ENCODE measurements at places on chromosomes 2 and 18.

GRCh38 chr2:26670171-26670570 lies 22.4 kb upstream of the KCNK3 start:
- 0 out of 2 replicates have a peak, but pooled peaks cover 4% of the 10 kb centered on the region for H3K4me1 ChIP-seq
- no peaks in the 10 kb centered on the region for H3K27me3 ChIP-seq
- no peak overlapping the region for H3K27ac ChIP-seq
- peaks cover 2% of the 10 kb centered on the region for H3K36me3 ChIP-seq
- no peak overlapping the region for H3K4me3 ChIP-seq

GRCh38 chr2:111162718-111163331 lies 42.1 kb downstream of the BCL2L11 start:
- no peaks in the 10 kb centered on the region for H3K27me3 ChIP-seq
- no peak for DNase-seq
- H3K4me1 ChIP-seq: peaks cover 41% of the 10 kb centered on the region
- no peak overlapping the region for H3K4me3 ChIP-seq
- peak overlapping the region; percentile 43 for H3K27ac ChIP-seq

GRCh38 chr18:14975431-14975830 lies 227.5 kb downstream of the ANKRD30B start:
- peaks cover 81% of the 10 kb centered on the region for H3K36me3 ChIP-seq
- no peak overlapping the region for H3K4me3 ChIP-seq
- no peak overlapping the region for H3K27ac ChIP-seq
- H3K4me1 ChIP-seq: no peaks in the 10 kb centered on the region

GRCh38 chr18:2905854-2906703 lies 59.3 kb downstream of the EMILIN2 start:
- H3K4me1 ChIP-seq: peaks cover 8% of the 10 kb centered on the region
- peaks cover 7% of the 10 kb centered on the region for H3K27me3 ChIP-seq
- H3K36me3 ChIP-seq: peaks cover 26% of the 10 kb centered on the region
- H3K4me3 ChIP-seq: peak overlapping the region; percentile 73
- no peak overlapping the region for H3K27ac ChIP-seq
- DNase-seq: peak; percentile 52

GRCh38 chr2:217980036-217980435 lies 22.8 kb downstream of the TNS1 start:
- peaks cover 9% of the 10 kb centered on the region for H3K27me3 ChIP-seq
- peaks cover 12% of the 10 kb centered on the region for H3K4me1 ChIP-seq
- DNase-seq: no peak
- no peak overlapping the region for H3K4me3 ChIP-seq
- peaks cover 5% of the 10 kb centered on the region for H3K36me3 ChIP-seq

- no peaks in the 10 kb centered on the region for H3K27me3 ChIP-seq
- H3K36me3 ChIP-seq: peaks cover 7% of the 10 kb centered on the region
- DNase-seq: no peak
- H3K4me3 ChIP-seq: no peak overlapping the region
- no peaks in the 10 kb centered on the region for H3K4me1 ChIP-seq
Observed at GRCh38 chr2:166805753-166806152, 82.5 kb upstream of the XIRP2 start.

- no peak overlapping the region for H3K4me3 ChIP-seq
- no peaks in the 10 kb centered on the region for H3K36me3 ChIP-seq
- no peaks in the 10 kb centered on the region for H3K27me3 ChIP-seq
Observed at GRCh38 chr2:160931531-160931930, 228.7 kb upstream of the TANK start.

GRCh38 chr18:46345181-46345465 lies 240.9 kb downstream of the HAUS1 start:
- no peaks in the 10 kb centered on the region for H3K27me3 ChIP-seq
- no peak overlapping the region for H3K27ac ChIP-seq
- H3K36me3 ChIP-seq: no peaks in the 10 kb centered on the region
- no peak for DNase-seq
- H3K4me3 ChIP-seq: no peak overlapping the region
- H3K4me1 ChIP-seq: peaks cover 38% of the 10 kb centered on the region

GRCh38 chr2:88671786-88672427 lies 19.6 kb upstream of the RPIA start:
- DNase-seq: no peak
- H3K4me1 ChIP-seq: no peaks in the 10 kb centered on the region
- peak overlapping the region; percentile 71 for H3K27ac ChIP-seq
- no peaks in the 10 kb centered on the region for H3K36me3 ChIP-seq

GRCh38 chr2:237182422-237183123 lies 96.9 kb downstream of the COPS8 start:
- no peak for DNase-seq
- H3K36me3 ChIP-seq: no peaks in the 10 kb centered on the region
- no peak overlapping the region for H3K27ac ChIP-seq
- H3K4me1 ChIP-seq: 0 out of 2 replicates have a peak, but pooled peaks cover 4% of the 10 kb centered on the region
- H3K4me3 ChIP-seq: no peak overlapping the region

- peaks cover 3% of the 10 kb centered on the region for H3K4me1 ChIP-seq
- H3K36me3 ChIP-seq: peaks cover 4% of the 10 kb centered on the region
- H3K27me3 ChIP-seq: no peaks in the 10 kb centered on the region
- H3K27ac ChIP-seq: no peak overlapping the region
Observed at GRCh38 chr2:209368914-209369313, 54.9 kb upstream of the MAP2 start.

DNA sequence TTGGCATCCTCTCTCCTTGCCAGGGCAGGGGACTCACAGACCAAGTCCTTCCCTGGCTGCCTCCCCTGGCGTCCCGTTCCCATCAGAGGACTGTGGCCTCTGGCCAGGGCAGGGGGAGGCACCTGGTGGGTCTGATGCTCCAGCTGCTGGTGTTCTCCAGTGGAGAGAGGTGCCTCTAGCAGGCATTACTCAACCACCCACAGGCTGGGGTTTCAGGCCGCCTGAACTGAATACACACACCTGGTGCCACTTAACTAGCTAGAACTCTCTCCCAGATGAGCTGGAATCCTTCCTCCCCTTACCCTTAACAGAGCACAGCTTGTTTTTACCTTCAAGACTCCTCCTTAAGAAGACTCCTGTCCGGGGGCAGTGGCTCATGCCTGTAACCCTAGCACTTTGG lies 37.7 kb upstream of the CNGA3 start:
- no peak overlapping the region for H3K27ac ChIP-seq
- peaks cover 11% of the 10 kb centered on the region for H3K4me1 ChIP-seq
- no peak overlapping the region for H3K4me3 ChIP-seq
- 0 out of 2 replicates have a peak, but pooled peaks cover 2% of the 10 kb centered on the region for H3K27me3 ChIP-seq
